ENCODE measurements at places on chromosomes 7 and 10.

DNA sequence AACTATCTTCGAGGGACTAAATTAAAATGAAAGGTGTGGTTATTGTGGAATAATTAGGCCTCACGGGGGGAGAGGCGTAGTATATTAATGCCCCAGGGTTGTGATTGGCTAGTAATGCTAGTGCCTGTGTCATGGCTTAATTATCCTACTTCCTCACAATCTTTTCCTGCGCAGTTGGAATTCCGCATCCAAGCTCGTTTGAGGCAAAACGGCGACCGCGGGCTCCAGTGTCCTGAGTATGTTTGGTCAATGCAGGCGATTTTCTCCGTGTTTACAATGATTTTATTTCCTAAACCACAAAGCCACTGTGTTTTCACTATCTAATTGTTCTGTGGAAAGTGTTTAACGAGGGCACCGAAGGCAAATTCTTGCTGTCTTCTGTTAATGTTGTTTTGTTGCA is 282.9 kb downstream of the CELF2 start:
- DNase-seq, result no peak

- DNase-seq, result no peak
Observed at GRCh38 chr10:110228066-110228465, 20.7 kb downstream of the MXI1 start.

DNA sequence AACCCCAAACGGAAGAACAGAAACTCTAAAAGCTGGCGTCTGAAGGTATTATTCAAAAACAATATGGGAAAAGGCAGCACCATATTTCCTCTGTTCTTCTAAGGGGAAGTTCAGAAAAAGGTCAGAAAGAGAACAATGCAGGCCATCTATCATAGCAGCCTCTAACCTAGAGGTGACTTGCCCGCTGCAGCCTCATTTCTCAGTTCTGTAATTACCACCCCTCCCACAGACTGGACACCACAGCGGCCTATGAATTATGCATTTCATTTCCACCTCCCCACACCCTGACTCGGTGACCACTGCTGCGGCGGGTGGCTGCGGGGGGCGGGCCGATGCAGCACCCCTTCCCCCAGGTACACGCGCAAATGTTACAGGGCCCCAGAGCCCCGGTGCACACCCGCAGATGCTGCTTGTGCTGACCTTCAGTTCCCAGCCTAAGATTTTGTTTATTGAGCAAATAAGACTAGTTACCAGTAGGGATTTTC is 125.5 kb downstream of the CLEC2L start:
- DNase-seq, result no peak

GRCh38 chr10:83542774-83543411 is 596.4 kb upstream of the GHITM start:
- DNase-seq, result peak; percentile 49

DNA sequence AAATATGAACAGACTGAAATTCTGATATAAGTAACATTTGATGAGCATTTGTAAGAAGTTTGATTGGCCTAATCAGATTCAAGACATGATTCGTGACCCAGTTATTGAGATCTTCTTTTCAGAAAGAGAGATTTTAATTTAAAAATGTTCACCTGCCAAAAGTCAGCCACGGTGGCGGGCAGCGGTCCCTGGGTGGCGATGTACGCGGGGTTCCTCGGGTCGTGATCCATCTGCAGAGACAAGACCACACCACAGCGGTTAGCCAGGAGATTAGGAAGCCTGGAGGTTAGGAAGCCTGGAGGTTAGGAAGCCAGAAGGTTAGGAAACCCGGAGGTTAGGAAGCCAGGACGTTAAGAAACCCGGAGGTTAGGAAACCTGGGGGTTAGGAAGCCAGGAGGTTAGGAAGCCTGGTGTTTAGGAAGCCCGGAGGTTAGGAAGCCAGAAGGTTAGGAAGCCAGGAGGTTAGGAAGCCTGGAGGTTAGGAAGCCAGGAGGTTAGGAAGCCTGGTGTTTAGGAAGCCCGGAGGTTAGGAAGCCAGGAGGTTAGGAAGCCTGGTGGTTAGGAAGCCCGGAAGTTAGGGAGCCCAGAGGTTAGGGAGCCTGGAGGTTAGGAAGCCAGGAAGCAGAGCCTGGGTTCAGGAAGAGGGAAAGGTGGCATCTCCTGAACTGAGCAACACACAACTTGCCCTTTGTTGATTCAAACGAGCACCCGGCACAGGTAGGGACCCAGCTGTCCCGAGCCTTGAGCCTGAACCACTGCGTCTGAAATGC is 258.5 kb downstream of the DNAJB6 start:
- DNase-seq, result no peak

DNA sequence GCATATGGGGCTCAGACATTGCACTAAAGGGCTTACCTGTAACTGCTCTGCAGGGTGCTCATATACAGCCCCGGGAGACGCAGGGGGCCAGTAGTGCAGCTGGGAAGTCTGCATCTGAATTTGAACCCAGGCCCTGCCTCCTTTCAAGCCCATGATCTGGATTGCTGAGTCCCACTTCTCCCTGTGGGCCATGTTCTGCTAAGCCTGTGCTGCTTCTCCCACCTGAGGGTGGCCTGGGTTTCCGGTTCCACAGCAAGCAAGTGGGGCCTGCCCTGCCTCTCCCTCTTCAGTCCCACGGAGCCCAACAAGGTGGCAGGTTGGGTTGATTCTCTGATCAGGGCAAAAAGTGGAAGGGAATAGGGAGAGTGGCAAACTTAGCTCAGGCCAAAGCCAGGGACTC is 56.6 kb upstream of the GDF10 start:
- no peak for DNase-seq

GRCh38 chr7:46982928-46983327 is 599.0 kb downstream of the TNS3 start:
- DNase-seq, result no peak

DNA sequence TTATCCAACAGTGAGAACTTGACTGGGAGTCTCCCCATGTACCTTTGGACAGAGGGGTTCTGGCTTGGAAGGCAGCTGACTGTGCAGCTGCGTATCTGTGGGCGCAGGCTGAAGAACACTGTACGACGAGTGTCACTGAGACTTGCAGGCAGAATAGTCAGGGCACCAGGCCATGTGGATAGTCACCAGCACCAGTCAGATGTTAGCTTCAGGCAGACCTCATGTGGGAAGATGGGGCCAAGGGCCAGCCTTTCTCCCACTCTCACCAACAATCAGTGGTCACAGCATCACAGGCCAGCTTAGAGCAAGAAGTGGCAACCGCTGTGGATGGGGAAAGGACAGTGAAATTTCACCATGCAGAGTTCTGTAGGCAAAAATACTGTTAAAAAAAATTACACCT is 43.4 kb upstream of the GJD4 start:
- no peak for DNase-seq

DNA sequence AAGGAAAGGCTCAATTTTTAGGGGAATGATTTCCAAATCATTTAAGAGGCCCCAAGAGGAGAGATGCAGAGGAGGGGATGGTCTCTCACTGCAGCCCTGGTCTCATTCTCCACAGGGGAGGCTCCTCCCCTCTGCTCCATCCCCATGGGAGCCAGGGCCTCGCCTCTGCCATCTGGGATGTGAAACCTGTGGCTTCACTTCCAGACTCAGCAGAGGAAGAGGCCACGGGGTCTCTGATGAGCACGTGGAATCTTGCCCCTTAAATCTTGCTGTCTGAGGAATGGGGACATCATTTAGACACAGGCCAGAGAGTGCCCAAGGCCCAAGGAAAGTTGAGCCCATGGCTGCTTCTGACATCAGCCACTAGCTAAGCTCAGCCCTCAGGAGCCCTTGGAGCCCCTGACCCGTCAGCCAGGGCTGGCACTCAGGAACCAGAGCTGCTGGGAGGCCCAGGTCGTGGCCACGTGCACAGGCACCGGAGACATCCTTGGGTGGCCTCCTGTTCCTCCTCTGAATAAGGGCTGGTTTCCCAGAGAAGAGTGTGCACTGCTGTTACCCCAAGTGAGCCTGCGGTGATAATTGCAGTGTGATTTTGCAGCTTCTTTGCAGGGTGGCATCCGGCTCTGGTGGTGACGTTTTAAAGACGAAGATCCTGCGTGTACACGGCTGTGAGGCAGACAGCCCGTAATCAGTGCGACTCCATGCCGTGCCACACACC is 50.5 kb downstream of the VIPR2 start:
- DNase-seq, result no peak

- DNase-seq, result no peak
Observed at GRCh38 chr10:98370831-98371820, 43.9 kb downstream of the PYROXD2 start.

GRCh38 chr7:37960483-37960882 is 40.0 kb downstream of the EPDR1 start:
- DNase-seq, result no peak

DNA sequence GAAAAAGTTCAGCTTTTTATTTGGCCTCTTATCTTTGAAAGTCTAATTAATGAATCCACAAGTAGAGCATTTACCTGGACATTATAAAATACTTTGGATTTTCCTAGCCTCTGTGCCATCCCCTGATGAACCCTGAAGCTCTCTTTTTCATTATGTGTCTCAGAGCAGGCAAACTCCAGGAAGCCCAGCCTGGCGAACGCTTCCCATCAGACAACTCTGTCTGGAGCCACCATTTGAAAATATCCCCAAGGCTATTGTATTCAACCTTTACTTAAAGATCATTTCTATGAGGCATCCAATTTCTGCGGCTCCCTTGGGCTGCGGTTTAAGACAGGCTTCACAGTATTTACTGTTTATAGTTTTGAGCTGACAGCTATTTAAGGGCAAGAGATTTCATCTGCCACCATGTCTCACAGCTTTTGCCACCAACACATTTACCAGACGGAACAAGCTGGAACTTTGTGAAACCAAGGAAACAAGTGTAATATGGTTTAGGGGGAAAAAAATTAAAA is 257.2 kb upstream of the GLI3 start:
- peak; percentile 33 for DNase-seq

- DNase-seq, result no peak
Observed at GRCh38 chr7:55469271-55469681, 103.0 kb downstream of the VOPP1 start.

GRCh38 chr7:112080441-112080840 is 125.8 kb downstream of the DOCK4 start:
- peak; percentile 93 for DNase-seq

GRCh38 chr7:101644879-101645278 is 15.8 kb upstream of the MYL10 start:
- DNase-seq, result no peak

- DNase-seq, result no peak
Observed at GRCh38 chr10:81248886-81249285, 626.1 kb upstream of the NRG3 start.

DNA sequence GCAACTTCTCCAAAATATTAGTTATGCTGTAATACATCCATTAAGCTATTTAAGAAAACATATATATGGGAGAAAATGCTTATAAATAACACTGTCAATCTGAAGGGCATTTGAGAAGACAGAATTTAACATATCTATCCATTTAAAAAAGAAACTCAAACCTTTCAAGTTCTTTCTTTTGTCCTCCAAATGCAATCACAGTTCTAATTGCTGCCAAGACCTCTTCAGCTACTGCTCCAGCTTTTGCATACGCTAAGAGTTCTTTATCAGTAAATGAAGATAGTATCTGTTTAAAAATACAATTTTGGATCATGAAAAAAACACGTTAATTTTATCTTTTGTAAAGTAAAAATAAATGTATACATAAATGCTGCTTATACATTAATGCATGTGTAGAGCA is 39.6 kb downstream of the ABCB1 start:
- DNase-seq, result no peak

- DNase-seq, result no peak
Observed at GRCh38 chr7:27162561-27163287, 2.6 kb downstream of the HOXA9 start.

- no peak for DNase-seq
Observed at GRCh38 chr7:98569691-98570337, 47.3 kb upstream of the NPTX2 start.

DNA sequence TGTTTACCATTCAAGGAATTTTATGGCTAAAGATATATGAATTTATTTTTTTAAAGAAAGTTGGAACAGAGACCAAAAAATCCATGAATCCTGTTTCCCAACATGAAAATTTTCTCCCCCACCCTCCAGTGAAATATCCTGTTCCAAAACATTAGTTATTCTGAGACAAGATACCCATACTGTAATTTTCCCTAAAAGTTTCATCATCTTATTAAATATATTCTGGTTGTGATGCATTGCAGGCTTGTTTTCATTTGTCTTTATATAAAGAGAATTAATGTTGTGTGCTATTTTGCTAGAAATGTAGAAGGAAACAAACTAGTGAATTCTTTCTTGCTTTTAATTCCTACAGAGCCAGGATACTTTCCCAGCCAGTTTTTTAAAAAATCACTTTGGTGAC is 106.6 kb downstream of the EXOC4 start:
- DNase-seq, result no peak

GRCh38 chr10:79025199-79025832 is 43.5 kb upstream of the ZMIZ1 start:
- no peak for DNase-seq

- peak; percentile 90 for DNase-seq
Observed at GRCh38 chr7:39937366-39938153, 12.5 kb upstream of the CDK13 start.

DNA sequence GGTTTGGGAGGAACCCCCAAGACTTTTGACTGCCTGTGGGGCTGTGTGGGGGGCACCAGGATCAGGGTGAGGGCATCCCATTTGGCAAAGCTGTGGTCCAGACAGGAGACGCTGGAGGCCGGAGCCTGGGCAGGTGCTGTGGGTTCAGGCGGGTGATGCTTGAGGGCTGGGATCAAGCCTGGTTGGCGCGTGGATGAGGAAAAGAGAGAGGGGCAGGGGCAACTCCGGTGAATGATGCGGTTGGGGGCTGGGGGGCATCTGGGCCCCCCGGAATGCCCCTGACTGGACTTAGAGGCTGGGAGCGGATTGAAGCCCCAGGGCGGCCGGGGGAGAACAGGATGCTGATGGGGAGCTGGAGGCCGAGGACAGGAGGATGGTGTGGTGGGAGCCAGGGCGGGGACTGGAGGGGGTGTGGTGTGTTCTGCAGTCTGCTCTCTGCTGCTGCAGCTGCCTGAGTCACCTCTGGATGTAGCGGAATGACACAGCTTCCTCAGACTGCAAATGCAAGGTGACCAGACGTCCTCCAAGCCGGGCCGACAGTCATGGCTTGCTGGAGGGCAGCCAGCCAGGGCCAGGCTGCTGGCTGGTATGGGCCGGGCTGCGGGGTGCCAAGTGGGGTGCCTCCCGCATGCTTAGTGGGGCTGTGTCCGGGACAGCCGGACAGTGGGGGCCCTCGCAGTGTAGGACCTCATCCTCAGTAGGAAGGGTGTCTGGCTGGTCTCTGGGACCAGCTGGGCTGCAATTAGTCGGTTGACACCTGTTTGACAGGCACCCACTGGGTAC is 3.2 kb downstream of the MAFK start:
- DNase-seq, result peak; percentile 90

DNA sequence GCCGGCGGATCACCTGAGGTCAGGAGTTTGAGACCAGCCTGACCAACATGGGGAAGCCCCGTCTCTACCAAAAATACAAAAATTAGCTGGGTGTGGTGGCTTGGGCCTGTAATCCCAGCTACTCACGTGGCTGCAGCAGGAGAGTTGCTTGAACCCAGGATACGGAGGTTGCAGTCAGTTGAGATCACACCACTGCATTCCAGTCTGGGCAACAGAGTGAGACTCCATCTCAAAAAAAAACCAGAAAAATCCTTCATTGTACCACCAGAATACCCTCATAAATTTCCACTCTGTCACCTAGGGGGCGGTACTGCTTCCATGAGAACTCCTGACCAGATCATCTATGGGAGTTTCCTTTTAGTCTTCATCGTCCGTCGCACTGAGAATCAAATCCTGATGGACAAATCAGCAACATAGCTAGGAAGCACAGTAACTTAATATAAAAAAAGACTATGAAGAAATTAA is 225.8 kb upstream of the KLF14 start:
- peak; percentile 62 for DNase-seq

Data from epithelial cell of esophagus (primary cell).